ENCODE measurements at places on chromosomes 13 and 19.
A peak's percentile ranks its signal among the peaks of the same experiment; 100 is the strongest.

DNA sequence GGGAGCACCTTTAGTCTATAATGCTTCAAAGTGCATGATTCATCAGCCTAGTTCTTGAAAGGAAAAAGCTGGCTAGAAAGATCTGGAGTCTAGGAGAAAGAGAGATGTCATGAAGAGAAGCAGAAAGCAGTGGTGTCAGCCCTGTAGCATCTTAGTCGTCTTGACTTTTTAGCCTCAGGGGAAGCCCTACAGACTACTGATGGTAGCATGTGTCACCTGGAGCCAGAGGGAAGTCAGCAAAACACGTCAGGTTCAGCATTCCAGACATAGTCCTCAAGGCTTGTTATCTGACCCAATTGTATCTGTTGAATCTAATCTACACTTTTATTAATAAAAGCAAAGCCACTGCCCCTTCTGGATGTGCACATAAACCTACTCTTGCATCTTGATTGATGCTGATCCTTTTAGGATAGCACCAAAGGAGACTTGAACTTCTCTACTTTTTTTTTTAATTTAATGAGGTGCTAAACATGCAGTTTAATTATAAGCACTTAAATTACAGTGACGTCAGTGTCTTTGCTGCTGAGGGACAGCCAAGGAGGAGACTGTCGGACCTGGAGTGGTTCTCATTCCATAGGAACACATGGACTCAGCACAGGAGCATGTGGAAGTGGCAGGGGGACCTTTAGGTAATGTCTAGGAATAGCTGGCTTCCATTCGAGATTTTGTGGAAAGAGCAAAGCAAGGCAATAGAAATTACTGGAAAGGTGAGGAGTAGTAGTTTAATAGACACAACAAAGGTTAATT lies 525.5 kb upstream of the SGCG start:
- DNase-seq = no peak

GRCh38 chr13:21625366-21625765 lies 21.4 kb upstream of the MICU2 start:
- peak; percentile 1 for DNase-seq

- DNase-seq = no peak
These were observed 469 bp downstream of the COX6B2 start for GRCh38 chr19:55353803-55354697.

- DNase-seq = no peak
These were observed 25.1 kb upstream of the CEBPG start for GRCh38 chr19:33348301-33349010.

GRCh38 chr13:46101484-46102254 lies 3.2 kb downstream of the CPB2 start:
- DNase-seq = no peak

DNA sequence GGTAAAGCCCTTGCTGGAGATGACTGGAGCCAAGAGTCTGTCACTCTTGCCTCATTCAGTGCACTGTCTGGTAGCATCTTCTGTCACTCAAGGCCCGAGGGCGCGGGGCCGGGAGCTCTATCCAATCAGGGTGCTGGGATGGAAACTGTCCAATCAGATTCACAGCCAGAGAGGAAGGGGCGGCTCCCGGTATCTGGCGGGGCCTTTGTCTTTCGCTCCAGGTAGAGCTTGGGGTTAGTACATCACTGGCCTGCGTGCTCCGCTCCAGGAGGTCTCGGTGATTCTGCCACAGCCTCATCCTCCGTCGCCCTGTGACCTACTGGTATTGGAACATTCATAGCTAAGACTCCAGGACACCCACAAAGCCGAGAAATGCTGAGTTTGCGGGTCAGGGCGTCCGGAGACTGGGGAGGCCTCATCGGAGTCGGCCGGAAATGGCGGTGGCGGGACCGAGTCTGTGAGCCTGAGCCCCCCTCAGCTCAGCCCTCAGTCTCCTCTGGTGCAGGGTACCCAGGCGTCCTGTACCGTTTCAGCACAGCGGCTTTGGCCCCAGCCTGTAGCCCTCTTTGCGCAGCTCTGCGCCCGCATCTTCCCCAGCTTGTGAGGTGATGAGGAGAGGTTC lies 20.6 kb upstream of the ZNF430 start:
- DNase-seq = peak; percentile 1

DNA sequence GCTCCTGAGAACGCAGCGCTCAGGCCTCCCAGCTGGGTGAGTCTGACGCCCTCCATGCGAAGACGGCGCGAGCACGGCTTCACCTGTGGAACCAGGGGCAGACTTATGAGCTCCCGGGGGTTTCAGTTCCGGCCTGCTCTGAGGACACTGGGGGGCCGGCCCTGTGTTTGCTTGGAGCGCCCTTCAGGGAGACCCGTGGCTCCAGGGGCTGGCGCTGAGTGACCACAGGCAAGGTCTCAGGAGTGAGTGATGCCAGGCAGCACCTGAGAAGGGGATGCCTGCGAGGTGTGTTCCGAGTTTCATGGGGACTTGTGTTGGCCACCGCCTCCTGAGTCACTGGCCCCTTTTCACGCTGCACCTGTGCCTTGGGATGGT lies 4.5 kb downstream of the MCF2L start:
- DNase-seq = no peak

- no peak for DNase-seq
These were observed 1.6 kb downstream of the PPP1R13L start for GRCh38 chr19:45403272-45403671.

- DNase-seq = no peak
These were observed 223.6 kb downstream of the GPC6 start for GRCh38 chr13:93450191-93450621.

DNA sequence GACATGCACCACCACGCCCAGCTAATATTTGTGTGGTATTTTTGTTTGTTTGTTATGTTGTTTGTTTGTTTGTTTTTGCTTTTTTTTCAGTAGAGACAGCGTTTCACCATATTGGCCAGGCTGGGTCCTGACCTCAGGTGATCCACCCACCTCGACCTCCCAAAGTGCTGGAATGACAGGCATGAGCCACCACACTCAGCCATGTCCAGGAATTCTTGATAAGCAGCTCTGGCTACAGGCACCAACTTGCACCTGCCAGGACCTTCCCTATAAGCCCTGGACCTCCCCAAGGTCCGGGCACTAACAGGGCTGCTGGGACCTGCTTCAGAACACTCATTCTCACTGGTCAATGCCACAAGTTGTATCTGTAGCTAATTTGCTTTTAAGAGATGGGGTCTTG lies 48.7 kb downstream of the TINCR start:
- DNase-seq = no peak

- DNase-seq = no peak
These were observed at the start of gene TMEM238 for GRCh38 chr19:55384131-55384919. Gene TMEM238, minus strand, starts transcription at chr19:55384292. Its CDS starts 33 bp downstream, at chr19:55384259.

DNA sequence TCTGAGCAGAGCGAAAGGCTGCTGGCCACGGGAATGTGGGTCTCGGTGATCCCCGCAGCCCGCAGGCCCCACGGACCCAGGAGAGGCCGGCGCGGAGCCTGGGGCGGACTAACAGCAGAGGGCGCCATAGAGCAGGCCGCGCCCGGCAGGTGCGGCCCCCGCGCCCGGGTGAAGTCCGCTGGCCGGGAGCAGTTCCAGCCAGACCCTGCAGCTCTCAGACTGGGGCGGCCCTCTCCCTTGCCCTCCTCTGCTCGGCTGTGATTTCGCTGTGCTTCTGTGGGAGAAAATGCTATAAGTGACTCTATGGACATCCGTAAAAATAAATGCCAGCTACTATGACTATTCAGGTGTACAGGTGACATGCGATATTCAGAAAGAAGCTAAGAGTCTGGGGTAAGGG lies 37.7 kb downstream of the GSX1 start:
- no peak for DNase-seq
